Activated CD8-positive, alpha-beta T cell treated with anti-CD3 and anti-CD28 coated beads for 36 hours (primary cell): ENCODE measurements at places on chromosomes 2 and 18. TPM values are rescaled to one million over a fixed set of nuclear protein-coding genes. Genes with fewer than 3 reads are reported as not detected.

The FBXO15 gene
- 2.1 TPM for total RNA-seq

The TRABD2A gene
- total RNA-seq: 56.3 TPM

The IMPACT gene
- 14.7 TPM for total RNA-seq

The DNAJC5G gene
- not detected for total RNA-seq

- no peaks in the 10 kb centered on the region for H3K4me1 ChIP-seq
- DNase-seq: no peak
- peaks cover 15% of the 10 kb centered on the region for H3K27me3 ChIP-seq
- no peak overlapping the region for H3K4me3 ChIP-seq
- peaks cover 1% of the 10 kb centered on the region for H3K36me3 ChIP-seq
- no peak overlapping the region for H3K27ac ChIP-seq
Observed at GRCh38 chr18:10511236-10511635, 14.6 kb upstream of the NAPG start.
